GM23248 (cell line): ENCODE measurements at places on chromosomes 3 and 15. TPM values are rescaled to one million over a fixed set of nuclear protein-coding genes. Genes with fewer than 3 reads are reported as not detected.

CCDC54 gene
- polyA plus RNA-seq = 0.16 and 0.52 TPM in 2 replicates

SAMMSON gene
- polyA plus RNA-seq = not detected in 2 replicates

GP5 gene
- polyA plus RNA-seq = not detected in 2 replicates

PP2D1 gene
- 0.16 TPM in 1 of 2 replicates, not detected in the other for polyA plus RNA-seq

OR5K2 gene
- not detected in 2 replicates for polyA plus RNA-seq

ACOX2 gene
- 19.9 and 23.6 TPM in 2 replicates for polyA plus RNA-seq

CCDC39 gene
- not detected in 2 replicates for polyA plus RNA-seq

MRAS gene
- 65.1 and 65.5 TPM in 2 replicates for polyA plus RNA-seq

HAPLN3 gene
- 3.3 and 4.5 TPM in 2 replicates for polyA plus RNA-seq
